Hindlimb muscle (tissue), 1 donor: ENCODE measurements at places on chromosomes 3 and 15.
A peak's percentile ranks its signal among the peaks of the same experiment; 100 is the strongest.

DNA sequence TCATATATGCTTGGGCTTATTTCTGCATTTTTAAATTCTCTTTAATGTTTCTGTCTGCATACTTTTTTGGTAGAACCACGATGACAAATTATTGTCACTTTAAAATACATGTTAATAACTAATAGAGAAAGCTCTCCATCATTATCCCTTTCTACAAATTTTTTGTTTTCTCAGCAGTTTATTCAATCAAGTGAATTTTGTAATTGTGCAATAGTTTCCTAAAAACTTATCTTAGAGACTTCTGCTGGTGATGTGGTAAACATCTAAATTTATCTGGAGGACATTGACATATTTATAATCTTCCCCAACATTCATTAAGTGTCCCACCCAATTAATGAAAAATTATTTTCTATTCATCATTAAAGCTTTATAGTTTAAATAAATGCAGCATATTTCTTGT is 215.3 kb downstream of the MEX3B start:
- DNase-seq = no peak

DNA sequence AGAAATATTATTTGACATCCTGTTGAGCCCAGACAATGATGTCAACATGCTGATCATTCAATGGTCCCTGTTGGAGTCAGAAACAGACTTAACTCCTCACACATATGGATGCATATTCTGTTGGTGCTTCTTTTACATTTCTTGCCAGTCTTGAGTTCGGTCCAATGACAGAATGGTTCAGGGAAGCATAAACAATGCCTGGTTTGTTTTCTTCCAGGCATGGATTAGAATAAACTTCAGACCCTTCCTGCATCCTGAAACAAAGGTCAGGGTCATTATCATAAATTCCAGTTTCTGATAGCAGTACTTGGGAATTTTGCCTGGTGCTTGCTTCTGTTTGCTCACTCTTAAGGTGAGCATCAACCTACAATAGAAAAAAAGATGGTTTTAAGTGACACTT is 33.3 kb downstream of the BTLA start:
- no peak for DNase-seq

- peak; percentile 53 for DNase-seq
Observed at GRCh38 chr15:25670025-25670554, 193.0 kb downstream of the ATP10A start.

- DNase-seq = no peak
Observed at GRCh38 chr15:59116141-59116540, 11.2 kb downstream of the CCNB2 start.

DNA sequence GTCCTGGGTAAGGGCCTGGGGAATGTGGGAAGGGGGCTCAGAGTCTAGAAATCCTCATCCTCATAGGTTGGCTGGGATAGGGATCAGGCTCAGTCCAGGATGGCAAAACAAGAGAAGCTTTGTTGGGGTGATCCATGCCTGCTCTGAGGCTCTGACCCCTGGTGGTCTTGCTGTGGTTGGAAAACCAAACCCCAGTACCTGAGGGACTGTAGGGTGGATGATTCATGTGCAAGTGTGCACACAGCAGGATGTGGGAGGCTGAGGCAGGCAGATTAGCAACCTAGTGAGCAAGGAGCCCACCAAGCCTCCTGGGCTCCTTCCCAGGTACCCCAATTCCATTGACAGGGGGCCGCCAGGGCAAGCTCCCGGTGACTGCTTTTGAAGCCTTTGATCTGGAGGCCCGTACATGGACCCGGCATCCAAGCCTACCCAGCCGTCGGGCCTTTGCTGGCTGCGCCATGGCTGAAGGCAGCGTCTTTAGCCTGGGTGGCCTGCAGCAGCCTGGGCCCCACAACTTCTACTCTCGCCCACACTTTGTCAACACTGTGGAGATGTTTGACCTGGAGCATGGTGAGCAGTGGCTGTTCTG is 3.1 kb downstream of the KLHDC8B start:
- DNase-seq = no peak

DNA sequence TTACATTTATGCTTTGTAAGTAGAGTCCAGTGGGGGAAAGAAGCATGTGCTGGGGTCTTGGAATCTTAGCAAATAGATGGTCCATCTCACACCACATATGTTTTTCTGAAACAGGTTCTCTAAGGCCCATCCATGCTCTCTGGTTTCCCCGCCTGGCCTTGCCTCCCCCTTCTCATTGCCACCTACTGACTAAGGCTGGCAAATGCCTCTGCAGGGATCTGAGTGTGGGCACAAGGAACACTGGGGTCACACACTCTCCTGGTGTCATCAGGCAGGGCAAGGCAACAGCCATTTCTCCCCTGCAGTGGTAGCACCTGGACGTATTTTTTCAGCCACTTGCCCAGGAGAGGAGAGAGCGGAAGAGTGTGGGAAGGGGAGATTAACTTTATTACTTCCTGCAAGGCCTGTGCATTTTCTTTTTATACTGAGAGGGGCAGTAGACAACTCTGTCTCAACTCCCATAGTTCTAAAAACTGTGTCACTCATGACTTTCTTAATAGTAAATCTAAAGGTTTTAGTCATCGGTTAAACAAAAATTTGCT is 804.2 kb upstream of the NECTIN3 start:
- no peak for DNase-seq

DNA sequence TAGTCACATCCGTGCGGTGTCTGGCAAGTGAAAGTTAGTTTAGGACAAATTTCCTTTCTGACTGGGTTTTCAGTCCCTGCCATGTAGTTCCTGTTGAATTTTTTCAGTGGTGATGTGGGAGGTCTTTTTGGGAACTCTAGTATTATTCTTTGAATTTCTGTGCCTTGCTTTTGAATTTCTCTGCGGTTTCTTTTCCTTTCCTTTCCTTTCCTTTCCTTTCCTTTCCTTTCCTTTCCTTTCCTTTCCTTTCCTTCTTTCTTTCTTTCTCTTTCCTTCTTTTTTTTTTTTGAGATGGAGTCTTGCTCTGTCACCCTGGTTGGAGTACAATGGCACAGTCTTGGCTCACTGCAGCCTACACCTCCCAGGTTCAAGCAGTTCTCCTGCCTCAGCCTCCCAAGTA is 88.2 kb downstream of the CGNL1 start:
- no peak for DNase-seq

DNA sequence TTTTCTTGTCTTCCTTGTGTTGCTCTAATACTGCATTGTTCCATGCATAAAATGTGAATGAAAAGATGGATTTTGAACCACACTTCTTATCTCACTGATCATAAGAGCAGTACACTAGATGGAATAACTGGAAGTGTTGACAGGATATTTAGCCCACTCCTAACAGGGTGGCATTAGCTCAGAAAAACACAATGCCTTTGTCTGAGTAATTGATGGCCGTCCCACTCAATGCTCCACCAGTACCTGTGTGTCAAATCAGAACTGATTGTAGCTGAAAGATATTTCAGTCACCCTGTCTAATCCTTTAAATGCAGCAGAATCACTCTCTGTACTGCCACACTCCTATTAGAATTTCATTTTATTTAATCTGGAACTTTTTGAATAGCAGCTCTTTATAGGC is 526.5 kb downstream of the UNC13C start:
- no peak for DNase-seq

- DNase-seq = no peak
Observed at GRCh38 chr15:51388726-51389125, 47.3 kb downstream of the GLDN start.

DNA sequence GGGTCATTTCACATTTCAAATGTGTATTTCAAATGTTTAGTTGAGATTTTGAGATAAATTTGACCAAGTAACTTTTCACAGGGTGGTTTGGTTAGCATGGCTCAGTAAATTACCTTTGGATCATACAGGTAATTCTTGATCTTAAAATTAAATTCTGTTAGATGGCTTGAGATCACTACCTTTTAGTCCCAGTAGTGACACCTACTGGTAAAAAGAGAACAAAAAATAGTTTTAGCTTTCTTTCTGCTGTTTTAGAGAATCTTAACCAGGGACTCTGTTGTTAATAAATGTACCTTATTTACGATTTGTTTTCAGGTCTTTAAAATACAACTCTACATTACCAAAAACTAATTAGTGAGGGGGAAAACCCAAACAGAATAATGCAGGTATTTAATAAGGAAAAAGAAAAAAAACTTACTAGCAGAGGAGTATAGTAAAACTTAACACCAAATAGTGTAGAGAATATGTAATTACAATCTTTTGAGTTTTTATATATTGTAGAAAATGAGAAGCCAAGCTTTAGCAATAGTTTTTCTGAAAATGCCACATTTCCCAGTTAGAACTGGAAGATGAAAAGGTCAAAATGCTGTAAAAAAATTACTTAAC is 620.3 kb upstream of the AGTR1 start:
- DNase-seq = no peak

DNA sequence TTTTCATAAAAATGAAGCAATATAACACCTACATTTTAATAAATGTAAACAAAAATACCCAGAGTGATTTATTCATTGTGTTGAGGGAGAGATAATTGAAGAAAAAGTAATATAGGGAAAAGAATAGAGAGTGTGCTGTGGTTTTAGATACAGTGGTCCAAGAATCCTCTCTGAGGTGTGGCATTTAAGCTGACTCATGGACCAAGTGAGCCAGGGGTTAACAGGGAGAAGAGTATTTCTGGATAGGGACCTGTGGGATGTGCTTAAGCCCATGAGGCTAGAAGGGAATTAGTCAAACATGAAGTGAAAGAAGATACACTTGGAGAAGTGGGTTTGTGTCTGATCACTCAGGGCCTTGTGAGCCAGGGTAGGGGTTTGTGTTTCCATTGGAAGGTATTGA is 680.7 kb upstream of the GRM7 start:
- DNase-seq = no peak

GRCh38 chr3:26574766-26575165 is 47.8 kb upstream of the LRRC3B start:
- no peak for DNase-seq

DNA sequence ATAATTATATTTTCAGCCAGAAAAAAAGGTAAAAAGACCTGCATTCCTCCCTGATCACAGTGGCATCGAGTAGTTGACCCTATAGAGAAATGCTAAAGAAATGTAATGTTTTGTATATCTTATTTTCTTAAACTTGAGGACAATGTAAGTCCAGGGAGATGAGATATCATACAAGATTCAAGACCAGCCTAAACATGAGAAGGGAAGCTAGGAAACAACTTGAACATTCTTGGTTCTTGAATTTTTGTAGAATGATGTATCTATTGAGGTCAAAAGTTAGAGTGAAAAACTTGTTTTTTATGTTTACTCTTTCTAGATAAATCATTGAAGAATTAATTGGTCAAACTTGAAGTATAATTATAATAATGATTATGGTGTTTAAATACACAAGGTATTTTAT is 497.7 kb upstream of the TBL1XR1 start:
- DNase-seq = no peak

GRCh38 chr3:194091141-194091540 is 44.8 kb upstream of the HES1 start:
- no peak for DNase-seq

DNA sequence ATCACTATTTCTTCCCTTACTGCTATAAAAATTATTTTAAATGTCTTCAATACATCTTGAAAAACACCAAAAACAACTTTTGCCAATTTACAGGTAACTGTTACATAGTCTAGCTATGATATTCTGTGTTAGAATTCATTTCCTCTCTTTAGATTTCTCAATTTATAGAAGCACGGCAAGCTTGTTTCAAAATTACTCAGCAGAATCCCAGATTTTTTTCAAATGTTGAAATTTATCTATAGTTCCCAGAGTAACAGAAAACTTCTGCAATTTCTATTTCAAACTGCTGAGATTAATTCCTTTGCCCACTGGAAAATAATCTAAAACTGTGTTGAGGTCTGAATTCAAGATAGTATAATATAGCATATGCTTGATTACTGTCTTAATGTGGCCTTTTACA is 41.2 kb downstream of the CCPG1 start:
- no peak for DNase-seq
